ENCODE measurements at places on chromosomes 1 and 21. TPM values are rescaled to one million over a fixed set of nuclear protein-coding genes. Genes with fewer than 3 reads are reported as not detected.

The ELAVL4 gene
- not detected for total RNA-seq

The MIXL1 gene
- total RNA-seq, result 0.84 TPM

The ARHGAP30 gene
- total RNA-seq, result 19.0 TPM

The DYNLT5 gene
- total RNA-seq, result 0.25 TPM

The GOLT1A gene
- total RNA-seq, result not detected

The PRAMEF6 gene
- not detected for total RNA-seq

DNA sequence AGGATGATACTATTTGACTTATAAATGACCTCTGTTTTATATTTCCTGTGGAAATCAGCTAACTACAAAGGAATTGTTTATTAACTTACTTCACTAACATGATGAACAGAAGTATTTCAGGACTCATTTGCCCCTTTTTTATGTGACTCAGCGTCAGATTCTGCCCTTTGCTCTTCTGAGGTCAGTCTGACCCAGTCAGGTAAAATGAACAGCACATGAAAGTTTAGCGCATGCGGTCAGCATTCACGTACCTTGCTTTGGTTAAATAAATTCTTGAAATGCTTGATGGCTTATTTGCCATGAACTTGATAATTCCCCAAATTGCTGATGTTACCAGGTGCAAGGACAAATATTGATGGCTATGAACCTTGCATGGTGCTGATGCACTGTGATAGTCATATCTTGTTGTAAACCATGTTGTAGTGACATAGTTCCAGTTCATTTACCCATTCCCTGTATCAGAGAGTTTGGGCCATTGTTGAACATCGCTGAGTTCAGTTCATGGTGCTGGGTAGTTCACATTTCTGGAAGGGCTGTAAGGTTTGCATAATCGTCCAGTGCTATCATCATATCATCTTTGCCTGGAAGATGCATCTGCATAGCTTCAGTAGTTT is 133.4 kb downstream of the NFIA start:
- no peak for DNase-seq

- no peak for DNase-seq
These were observed 60.1 kb downstream of the ELK4 start for GRCh38 chr1:205571747-205572146.

DNA sequence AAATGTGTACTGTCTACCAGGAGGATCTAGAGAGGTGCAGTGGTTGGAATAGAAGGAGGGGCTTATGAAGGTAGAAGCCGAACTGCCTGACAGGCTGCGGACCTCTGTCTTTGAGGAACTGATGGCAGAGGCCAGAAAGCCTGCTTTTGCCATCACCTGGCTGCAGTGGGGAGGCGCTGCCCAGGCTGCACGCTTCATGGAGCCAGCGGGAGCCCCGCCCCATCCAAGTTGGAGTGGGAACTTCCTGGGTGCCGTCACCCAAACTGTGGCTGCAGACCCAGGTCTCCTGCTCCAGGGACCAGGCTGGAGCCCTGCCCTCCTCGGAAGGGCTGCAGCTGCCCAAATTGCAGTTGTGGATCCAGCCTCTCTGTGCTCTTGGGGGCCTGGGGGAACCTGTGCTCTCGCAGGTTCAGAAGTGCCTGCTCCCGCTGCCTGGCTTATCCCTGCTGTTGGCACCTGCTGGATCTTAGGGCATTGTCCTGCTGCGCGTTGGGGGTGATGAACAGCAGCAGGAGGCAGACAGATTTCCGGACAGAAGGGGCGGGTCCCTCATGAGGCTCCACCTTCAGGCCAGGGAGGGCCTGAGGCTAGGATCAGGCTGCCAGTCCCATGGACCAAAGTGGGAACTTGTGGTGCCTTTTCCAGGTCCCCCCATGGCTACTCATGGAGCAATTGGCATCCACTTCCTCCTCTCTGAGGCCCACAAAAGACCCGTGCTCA is 118.0 kb upstream of the PLPPR4 start:
- no peak for DNase-seq

- no peak for DNase-seq
These were observed 2.6 kb downstream of the INPP5B start for GRCh38 chr1:37944086-37944763.

DNA sequence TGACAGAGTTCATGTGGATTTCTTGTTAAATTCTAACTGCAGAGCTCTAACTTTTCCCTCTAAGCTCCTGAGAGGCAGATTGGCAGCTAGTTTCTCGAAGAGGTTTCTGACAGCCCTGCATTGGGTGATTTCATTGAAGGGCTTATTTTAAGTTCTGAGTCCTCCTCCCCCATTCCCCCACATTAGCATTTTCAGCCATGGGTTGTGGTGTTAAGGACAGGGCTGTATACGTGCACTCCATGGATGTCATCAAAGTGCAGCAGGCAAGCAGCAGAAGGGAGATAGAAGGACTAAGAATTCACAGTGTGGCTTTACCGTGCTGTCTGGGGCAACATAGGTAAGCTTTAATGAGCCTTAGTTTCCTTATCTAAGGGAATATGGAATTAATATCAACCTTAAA is 19.0 kb downstream of the CRYZ start:
- no peak for DNase-seq

DNA sequence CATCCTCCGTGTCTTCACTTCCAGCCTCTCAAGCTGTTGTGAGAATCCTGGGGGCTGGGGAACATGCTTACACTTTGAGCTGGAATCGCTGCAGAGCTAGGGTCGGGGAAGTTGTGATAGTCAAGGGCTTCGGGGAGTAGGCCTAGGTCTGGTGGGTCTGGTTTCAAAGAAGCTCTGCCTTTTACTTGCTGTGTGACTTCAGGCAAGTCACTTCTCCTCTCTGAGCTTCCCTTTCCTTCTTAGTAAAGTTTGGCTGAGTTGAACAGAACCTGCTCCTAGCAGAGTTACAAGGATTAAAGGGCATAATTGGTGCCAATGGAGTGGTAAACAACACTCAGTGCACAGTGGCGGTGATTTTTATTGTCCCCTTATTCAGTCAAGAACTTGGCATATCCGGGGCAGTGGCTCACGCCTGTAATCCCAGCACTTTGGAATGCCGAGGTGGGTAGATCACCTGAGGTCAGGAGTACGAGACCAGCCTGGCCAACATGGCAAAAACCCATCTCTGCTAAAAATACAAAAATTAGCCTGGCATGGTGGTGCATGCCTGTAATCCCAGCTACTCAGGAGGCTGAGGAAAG is 25.7 kb downstream of the ARHGEF19 start:
- no peak for DNase-seq

GRCh38 chr1:226628612-226629155 is 80.1 kb downstream of the STUM start:
- no peak for DNase-seq

- no peak for DNase-seq
These were observed 687 bp upstream of the RASSF5 start for GRCh38 chr1:206506405-206507283.

GRCh38 chr1:87805666-87806378 is 477.1 kb downstream of the LMO4 start:
- DNase-seq, result no peak

- DNase-seq, result no peak
These were observed 27.5 kb upstream of the COL9A2 start for GRCh38 chr1:40344597-40344996.

GRCh38 chr1:200625381-200625824 is 4.9 kb upstream of the KIF14 start:
- no peak for DNase-seq

DNA sequence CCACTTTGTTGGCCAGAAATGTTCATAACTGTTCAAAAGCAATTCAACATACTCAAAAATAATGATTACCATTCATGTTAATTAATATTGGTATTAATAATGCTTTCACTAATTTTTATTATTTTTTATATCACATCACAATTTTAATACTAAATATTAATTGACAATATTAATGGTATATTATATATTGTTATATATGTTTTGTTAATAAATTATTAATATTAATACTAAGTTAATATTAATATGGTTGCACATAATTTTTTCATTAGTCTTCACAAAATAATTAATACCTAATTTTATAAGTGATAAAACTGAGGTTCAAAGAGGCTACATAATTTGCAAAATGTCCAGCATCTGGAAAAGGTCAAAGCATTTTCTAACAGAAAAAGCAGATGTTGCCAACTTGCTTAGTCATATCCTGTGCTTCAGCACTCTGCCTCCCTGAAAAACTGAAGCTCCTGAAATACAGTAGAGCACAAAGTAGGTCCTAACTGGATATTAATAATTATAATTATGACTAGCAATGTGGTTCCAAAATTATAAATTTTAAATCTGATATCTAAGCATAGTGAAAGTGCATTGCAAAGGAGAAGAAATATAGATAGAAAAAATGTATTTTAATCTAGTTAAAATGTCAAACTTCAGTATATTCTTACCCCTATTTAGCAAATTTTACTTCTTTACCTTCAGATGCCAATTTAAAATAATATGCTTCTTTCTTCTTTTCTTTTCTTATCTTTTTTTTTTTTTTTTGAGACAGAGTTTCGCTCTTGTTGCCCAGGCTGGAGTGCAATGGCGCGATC is 123.2 kb upstream of the TNFSF4 start:
- DNase-seq, result no peak

- DNase-seq, result no peak
These were observed 52.1 kb downstream of the FMO4 start for GRCh38 chr1:171366085-171366484.

DNA sequence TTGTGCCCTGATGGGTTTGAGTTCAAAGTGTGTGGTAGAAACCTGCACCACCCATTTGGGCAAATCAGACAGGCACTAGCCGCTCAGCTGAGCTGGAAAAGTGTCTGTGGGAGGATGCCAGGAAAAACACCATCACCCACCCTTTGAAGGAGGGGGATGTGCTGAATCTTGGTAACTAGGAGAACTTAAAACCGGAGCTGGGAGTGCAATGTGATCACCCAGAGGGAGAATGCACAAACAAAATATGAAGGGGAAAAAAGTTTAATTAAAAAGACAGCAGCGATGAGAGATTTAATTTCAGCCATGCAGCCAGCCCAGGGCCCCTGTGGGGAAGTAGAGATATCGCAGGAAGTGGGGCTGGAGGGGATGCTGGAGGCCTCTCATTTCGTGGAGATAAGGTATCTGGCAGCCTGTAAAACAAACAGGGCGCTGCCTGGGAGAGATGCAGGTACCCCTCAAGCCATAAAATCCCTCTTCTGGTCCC is 86.8 kb upstream of the BCAR3 start:
- DNase-seq, result no peak

- DNase-seq, result no peak
These were observed 27.2 kb upstream of the FAM3B start for GRCh38 chr21:41289431-41289830.

DNA sequence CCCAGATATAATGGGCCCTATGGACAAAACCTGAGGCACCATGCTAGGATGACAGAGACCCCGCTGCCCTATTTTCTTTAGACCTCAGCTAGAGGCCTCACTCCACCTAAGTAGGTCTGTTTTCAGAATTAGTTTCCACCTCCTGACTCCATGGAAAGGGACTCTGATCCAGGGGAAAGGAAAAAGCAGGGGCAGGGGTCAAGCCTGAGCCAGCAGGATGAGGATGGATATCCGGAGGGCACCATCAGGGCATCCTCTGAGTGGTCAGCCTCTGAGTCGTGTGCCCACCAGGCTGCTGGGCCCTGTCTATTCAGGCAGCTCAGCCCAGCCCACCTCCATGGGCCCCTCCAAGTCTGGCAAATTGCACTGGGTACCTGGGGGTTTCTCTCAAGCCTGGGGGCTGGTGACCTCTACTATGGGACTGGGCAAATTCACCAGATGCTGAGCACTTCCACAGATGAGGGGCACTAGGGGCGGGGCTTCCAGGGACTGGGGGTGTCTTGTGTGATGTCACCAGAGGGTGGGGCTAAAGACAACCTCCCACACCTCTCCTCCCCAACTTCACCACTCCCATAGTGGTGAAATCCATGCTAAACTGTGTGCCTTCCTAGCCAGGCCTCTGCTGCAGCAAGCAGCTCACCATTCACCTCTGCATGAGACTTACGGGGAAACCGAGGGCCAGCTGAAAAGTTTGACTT is 5.5 kb downstream of the PAQR7 start:
- no peak for DNase-seq
